NCI-H187 (cell line): ENCODE measurements at places on chromosomes 13 and 19.

DNA sequence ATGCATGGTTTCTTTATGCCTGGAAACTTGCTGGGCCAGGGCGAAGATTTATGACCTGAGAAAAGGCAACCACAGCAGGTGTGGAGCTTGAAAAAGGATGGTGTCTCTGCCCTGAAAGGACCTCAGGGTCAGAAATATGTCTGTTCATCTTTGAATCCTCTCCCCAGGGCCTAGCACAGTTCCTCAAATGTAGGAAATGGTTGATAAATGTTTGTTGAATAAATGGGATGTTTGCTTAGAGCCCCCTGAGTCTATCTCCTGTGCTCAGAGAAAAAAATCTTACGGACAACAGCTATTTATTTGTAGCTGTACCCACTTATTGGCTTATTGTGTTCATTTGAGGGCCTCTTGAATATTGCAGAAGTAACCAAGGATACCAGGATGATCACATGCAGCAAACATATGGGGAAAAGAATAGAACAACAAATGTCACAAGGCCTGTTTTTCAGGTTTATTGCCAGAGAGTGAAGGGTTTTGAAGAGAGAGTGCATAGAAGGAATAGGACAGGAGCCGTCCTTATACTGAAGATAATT, 114.5 kb downstream of the KLF5 start:
- DNase-seq, result peak; percentile 45

GRCh38 chr19:15433519-15434069, 14.8 kb upstream of the AKAP8L start:
- no peak for DNase-seq

DNA sequence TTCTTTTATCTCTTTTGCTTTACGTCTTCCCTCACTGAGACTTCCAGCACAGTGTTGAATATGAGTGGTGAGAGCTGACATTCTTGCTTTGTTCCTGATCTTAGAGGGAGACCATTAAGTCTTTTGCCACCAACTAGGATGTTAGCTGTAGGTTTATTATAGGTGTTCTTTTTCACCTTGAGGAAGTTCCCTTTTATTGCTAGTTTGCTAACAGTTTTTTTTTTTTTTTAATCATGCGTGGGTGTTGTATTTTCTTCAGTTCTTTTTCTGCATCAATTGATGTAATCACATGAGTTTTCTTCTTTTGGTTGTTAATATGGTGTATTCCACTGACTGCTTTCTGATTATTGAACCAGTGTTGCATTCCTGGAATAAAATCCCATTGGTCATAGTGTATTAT, 21.1 kb downstream of the AP1M1 start:
- DNase-seq, result no peak

- DNase-seq, result no peak
Measured at GRCh38 chr13:40446365-40446764, 220.1 kb downstream of the FOXO1 start.

GRCh38 chr19:2727640-2727944, 6.4 kb upstream of the DIRAS1 start:
- DNase-seq, result no peak

DNA sequence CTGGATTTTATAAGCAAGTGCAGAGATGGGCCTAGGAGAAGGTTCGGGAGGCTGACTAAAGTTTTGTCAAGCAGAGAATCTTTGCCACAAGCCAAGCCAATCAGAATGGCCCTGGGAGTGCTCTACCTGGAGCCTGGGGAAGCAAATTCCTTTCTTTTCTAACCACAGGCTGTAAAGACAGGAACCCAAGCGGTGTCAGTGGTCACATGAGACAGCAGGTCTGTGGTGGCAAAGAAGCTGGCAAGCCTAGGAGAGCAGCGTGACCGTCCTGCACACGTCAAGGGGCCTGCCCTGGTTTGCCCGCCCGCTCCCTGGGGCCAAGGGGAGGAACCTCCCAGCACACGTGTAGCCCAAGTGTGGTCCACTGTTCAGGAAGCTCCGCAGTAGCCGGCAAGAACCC, 90.8 kb downstream of the IPO5 start:
- no peak for DNase-seq

DNA sequence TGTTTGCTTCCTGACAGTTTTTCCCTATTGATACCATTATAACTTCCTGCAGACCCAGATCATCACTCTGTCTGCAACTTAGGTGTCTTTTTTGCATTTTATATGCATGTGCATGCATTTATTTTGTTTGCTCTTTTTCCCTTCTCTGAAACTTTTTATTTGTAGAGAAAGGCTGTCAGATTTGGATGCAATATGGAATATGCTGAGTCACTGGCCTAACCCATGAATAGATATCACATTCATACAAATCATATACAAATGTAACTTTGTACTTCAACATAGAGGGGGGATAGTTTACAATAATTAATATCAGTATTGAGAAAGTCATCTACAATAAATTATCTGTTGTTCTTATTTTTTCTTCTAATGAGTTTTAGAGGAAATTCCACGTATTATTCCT, 1465.0 kb downstream of the EFNB2 start:
- no peak for DNase-seq

- no peak for DNase-seq
Measured at GRCh38 chr13:31611214-31611613, 128.1 kb upstream of the RXFP2 start.

GRCh38 chr13:45538382-45538781, 73.6 kb downstream of the COG3 start:
- no peak for DNase-seq

GRCh38 chr13:110531671-110532083, 29.8 kb downstream of the RAB20 start:
- no peak for DNase-seq

GRCh38 chr13:58247080-58247479, 615.5 kb downstream of the PCDH17 start:
- no peak for DNase-seq

GRCh38 chr13:109794095-109794494, 7.7 kb upstream of the IRS2 start:
- no peak for DNase-seq

DNA sequence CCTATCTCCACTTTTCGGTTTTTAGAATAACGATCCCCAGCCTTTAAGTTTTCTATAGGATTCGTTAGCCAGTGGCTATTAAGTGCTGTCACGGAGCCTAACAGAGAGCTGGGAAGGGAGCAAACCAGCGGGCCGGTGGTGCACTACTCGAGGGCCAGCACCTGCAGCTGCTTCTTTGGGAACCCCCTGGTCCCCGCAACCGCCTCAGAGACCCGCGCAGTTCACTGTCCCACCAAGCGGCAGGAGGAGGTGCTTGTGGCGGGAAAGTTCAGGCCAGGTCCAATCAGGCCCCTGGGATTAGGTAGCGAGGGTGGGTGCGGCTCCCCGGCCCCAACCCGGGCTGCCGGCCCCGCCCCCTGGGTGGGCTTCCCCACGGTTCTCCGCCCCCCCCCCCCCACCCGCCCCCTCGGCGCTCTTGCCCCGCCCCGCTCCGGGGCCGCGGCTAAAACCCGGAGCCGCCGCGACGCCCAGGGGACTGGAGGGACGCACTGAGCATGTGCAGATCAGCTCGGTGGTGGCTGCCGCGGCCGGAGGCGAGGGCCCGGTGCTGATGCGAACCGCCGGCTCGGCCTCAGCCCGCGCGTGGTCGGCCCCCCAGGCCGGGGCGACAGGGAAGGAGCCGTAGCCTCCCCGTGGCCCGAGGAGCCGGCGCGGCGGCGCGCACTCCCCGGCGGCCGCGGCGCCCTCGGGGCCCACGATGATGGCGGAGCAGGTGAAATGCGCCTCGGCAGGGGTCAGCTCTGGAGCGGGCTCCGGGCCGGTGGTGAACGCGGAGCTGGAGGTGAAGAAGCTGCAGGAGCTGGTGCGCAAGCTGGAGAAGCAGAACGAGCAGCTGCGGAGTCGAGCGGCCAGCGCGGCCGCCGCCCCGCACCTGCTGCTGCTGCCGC, at the start of gene SLAIN1:
Gene SLAIN1, plus strand, starts transcription at position 471 of the 887 bp plus-strand sequence. Its CDS starts 227 bp downstream, at position 698.
- peak; percentile 89 for DNase-seq

DNA sequence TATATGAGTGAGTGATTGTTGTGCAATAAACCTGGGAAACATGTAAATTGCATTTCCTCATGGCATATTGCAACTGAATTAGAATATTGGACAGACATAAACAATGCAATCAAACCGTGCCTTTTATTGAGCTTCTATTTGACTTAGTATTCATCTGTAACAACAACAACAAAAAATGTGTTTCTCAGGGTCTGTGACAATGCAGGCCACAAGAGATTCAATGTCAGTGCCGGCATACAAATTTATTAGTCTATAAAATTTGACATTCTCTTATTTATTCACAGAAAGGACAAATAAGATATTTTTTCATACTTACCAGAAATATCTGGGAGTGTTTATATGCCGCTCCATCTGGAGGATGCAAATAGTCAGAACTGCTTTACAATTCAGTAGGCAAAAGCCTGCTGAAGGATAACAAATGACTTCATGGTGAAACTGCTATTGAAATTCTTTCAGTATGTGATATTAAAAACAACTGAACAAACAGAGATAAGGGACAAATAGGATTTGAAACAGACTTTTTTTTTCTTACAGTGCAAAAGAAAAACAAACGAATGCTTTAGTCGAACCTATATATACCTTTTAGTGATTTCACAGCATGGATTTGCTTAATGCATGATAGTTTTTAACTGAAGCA, 77.2 kb downstream of the DACH1 start:
- no peak for DNase-seq

- no peak for DNase-seq
Measured at GRCh38 chr13:32538143-32538620, 413 bp downstream of the N4BP2L2 start.

DNA sequence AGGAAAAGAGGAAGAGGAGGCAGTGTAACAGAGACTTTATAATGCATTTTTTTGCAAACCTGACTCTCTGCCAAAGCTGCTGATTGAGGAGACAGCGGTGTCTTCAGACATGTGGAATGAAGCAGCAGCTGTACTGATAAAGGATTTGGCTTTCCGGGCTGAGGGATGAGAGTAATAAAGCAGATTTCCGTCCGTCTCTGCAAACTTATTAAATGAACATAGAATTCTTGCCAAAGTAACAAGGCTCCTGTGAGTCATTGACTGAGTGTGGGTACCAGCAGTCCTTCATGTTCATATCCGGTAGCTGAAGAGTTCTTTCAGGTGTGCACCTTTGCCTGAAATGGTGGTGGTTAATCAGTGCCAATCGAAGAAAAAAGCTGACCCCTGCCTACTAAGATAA, 112.6 kb downstream of the LIG4 start:
- no peak for DNase-seq

DNA sequence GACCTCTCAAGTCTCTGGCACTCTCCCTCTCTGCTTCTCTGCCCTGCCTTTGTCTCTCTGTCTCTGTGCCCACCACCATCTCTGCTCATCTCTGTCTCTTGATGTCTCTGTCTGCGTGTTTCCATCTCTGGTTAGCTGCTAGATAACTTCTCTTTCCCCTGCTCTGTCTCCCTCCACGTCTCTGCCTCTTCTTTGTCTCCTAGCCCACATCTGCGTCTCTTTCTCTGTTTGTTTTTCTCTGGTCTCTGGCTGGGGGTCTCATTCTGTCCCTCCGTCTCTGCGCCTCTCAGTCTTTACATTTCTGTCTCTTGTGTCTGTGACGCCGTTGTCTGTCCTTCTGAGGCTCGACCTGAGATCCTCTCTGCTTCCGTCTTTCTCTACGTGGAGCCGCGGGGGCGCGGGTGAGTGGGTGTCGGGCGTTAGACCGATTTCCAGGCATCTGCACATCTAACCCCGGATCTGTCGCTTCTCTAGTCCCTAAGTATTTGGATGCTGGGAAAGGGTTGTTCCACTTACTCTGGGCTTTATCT, 386 bp downstream of the GIPR start:
- no peak for DNase-seq

DNA sequence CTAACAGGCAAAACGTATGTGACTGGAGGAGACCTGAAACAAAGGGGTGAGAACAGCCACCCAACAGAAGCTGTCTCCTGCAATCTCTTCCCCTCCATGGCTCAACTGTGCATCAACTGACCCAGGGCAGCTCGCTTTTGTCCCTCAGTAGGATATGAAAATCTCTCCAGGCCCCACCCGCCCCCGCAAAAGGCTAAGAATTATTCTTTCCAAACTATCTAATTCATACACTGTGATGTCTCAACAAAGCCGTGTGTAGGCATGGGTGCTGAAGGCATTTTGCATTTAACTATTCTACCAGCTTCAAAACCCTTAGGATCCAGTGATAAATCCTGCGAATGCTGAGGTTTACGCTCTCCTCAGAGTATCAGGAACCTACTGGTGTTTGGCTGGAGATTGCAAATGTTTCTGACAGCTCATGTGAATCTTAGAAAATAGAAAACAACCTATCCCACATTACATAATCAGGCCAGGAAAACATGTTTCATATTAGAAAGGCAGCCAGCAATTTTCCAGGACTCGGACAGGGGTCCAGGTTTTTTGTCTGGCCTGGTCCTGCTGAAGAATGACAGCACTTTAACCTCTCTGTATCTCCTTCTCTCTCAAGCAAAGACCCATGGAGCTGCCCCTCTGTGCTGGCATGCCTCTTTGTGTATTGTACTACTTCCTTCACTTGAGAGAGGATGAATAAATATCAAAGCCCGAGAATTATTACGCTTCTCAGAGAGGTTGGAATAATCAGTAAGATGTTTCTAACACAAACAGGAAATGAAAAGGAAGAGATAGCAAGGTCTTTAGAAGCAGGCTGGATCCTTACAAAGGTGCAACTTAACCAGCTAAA, 17.3 kb downstream of the DHRS12 start:
- DNase-seq, result no peak

DNA sequence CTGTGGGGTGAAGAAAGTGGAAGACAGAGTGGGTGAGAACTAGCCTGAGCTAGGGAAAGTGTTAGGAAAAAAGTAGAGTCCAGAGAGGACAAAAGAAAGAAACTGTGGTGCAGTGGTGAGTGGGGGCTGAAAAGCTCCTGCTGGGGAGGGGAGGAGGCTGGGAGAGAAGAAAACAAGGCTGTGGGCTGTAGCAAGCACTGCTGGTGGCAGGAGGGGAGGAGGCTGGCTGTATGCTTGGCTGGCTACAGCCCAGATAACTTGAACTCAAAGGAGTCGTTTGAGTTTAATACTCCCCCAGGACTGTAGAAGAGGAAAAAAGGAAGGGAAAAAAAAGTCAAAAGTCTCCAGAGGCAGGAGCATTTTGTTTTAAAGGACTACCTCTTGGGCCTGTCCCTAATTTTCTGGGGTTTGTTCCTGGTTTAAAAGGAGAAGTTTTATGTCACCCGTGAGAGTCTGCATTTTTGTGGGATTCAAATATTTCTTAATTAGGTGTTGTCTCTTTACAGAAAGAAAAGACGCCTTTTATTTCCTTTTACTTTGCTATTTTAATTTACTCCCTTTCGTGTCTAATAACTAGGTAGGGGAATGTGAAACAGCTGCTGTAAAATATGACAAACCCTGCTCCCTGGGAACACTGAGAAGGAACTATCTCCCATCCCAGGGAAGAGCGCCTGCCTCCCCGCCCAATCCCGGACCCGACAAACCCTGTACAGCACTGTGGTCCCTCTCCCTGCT, 21.7 kb downstream of the ZIC5 start:
- DNase-seq, result no peak

GRCh38 chr19:366951-367350, 22.4 kb upstream of the MIER2 start:
- no peak for DNase-seq

GRCh38 chr13:98514288-98514687, 62.6 kb downstream of the STK24 start:
- DNase-seq, result no peak

- no peak for DNase-seq
Measured at GRCh38 chr19:49642492-49643035, 555 bp downstream of the SCAF1 start.

GRCh38 chr13:46720189-46720588, 76.8 kb downstream of the ESD start:
- no peak for DNase-seq

GRCh38 chr19:40717325-40717879, 490 bp downstream of the ITPKC start:
- DNase-seq, result no peak
